ENCODE measurements at places on chromosomes 4 and X. TPM values are rescaled to one million over a fixed set of nuclear protein-coding genes. Genes with fewer than 3 reads are reported as not detected.

Gene CCDC158
- 0.25 TPM for polyA plus RNA-seq

Gene EXOC1L
- polyA plus RNA-seq, result 1.9 TPM

Gene C4orf51
- polyA plus RNA-seq, result not detected

Gene NHSL2
- polyA plus RNA-seq, result 3.8 TPM

Gene ZNF518B
- polyA plus RNA-seq, result 1.9 TPM

Gene MTTP
- polyA plus RNA-seq, result 0.07 TPM

Gene PTPN13
- 2.3 TPM for polyA plus RNA-seq

Gene ZMYM3
- polyA plus RNA-seq, result 4.6 TPM

Gene FGF5
- polyA plus RNA-seq, result 6.2 TPM
